ENCODE measurements at places on chromosomes 7 and 10.

GRCh38 chr10:4888236-4888635 lies 62.2 kb downstream of the AKR1E2 start:
- no peak for DNase-seq

GRCh38 chr7:39741942-39742623 lies 118.7 kb downstream of the RALA start:
- DNase-seq: no peak

GRCh38 chr7:50684011-50684712 lies 98.5 kb downstream of the GRB10 start:
- DNase-seq: no peak

- DNase-seq: no peak
Measured at GRCh38 chr10:80500572-80501380, 36.9 kb upstream of the SH2D4B start.

- DNase-seq: no peak
Measured at GRCh38 chr10:74778436-74779094, 47.8 kb upstream of the KAT6B start.

DNA sequence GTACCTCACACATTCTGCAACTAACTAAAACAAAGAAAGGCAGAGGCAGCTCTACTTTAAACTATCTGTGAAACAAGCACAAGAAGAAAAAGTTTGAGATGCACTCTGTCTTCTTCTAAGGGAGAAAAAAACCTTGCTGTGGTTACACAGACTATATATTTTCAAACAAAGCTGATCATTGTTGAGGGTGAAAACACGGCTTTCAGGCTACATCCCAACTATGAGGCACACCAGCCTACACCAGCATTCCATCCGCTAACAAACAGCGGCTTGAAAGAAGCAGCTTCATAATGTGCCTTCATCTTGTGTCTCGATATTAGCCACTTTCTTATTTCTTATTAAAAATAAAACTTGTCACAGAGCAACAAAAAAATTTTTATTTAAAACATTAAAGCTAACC lies 79.1 kb downstream of the USP6NL start:
- no peak for DNase-seq

GRCh38 chr7:102211590-102212550 lies 74.8 kb upstream of the SH2B2 start:
- DNase-seq: no peak

- DNase-seq: no peak
Measured at GRCh38 chr10:13673156-13673555, 86.4 kb downstream of the PRPF18 start.

- no peak for DNase-seq
Measured at GRCh38 chr7:148962823-148963582, 65.3 kb downstream of the PDIA4 start.

GRCh38 chr10:127186813-127187212 lies 9.6 kb downstream of the INSYN2A start:
- no peak for DNase-seq

DNA sequence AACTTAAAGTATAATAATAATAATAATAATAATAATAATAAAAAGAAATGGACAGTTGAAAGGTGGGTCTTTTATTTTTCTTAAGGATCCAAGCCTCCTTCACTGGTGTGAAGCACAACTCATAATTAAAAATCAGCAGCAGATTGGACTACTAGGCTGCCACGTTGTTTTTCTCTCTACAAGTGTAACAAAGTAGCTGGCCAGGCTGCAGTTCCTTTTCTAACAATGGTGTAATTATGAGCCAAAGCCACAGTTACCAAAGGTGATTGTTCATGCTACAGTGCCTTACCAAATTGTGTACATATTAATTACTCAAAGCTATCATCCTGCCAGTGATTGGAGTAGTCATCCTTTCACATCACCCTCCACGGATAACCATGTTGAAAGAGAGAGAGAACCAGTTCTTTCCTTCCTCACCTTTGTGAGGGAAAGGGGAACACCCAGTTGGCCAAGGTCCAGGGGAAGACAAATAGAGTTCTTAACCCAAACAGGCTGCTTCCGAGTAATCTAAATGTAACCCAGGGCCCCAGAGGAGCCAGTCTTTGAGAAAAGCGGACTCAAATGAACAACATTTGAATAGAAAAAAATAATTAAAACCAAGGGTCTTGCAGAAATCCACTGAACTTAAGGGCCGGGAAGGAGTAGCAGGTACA lies 86.3 kb upstream of the NPS start:
- DNase-seq: no peak

- peak; percentile 53 for DNase-seq
Measured at GRCh38 chr10:77710759-77711682, 73.4 kb upstream of the KCNMA1 start.

DNA sequence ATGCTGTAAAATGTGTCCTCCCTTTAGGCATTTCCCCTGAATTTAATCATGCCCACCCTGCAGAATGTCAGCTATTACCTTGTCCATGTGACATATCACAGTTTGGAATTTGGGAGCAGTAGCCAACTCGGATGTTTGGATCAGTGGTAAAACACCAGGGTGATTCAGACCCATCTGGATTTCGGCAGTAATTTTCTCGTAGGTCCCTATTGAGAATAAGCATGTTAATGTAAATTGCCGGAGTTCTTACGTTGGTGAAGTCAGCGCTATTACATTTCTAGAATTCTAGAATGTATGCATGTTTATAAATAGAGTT lies 44.1 kb downstream of the HGF start:
- DNase-seq: no peak

DNA sequence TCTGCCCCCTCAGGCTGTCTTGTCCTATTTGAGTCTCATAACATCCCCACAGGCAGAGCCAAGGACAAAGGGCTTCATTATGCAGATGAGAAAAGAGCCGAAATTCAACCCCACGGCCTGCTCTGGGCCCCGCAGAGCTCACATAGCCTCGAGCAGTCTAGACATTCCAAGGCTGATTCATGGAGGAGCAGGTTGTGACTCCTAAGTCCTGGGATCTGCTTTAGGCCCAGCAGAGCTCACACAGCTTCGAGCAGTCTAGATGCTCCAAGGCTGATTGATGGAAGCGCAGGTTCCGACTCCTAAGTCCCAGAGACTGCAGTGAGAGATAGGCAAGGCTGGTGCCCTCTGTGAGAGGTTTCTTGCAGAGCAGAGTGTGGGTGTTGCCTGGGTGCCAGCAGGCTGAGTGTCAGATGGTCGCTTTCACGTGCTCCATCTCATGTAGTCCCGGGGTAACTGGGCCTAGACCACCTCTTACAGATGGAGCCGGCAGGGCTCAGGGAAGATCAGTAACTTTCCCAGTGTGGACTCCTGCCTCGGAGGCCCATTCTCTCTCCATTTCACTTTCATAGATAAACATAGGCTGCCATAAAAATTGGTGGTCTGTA lies 436.1 kb upstream of the FOXK1 start:
- DNase-seq: no peak

GRCh38 chr7:29442146-29442545 lies 121.5 kb upstream of the PRR15 start:
- DNase-seq: no peak

DNA sequence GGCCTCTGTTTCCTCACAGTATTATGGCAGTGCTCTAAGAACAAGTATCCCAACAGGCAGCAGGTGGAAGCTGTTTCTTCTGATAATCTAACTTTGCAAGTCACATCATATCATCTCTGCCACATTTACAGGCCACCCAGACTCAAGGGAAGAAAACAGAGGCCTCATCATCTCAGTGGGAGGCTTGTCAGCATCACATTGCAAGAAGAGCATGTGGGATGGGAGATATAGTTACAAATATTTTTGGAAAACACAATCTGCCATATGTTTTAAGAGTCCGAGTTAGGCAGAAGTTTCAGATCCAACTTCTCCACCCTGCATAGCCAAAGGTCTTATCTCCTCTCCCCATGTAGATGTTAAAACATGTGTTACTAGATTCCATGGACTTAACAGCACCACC lies 130.4 kb upstream of the PDE1C start:
- DNase-seq: no peak

DNA sequence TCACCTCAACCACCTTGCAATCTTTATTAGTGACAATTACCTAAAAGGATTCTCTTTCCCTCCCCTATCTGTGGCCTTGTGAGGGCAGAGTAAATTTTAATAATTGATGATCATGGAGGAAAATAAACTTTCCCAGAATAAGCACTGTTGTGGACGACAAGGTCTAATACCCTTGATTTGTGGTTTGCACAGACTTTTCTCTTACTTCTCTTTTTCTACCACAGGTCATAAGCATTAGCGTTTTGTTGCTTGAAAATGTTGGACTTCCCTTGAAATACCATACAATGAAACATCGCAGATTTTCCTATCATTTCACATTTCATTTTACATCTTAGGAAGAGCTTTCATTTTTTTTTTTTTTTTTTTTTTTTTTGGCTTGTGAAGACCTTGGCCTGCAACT lies 188.1 kb upstream of the TMEM72 start:
- no peak for DNase-seq

- no peak for DNase-seq
Measured at GRCh38 chr10:85265121-85265520, 936.7 kb downstream of the CCSER2 start.

- DNase-seq: no peak
Measured at GRCh38 chr7:108535744-108536143, 9.8 kb upstream of the PNPLA8 start.

- no peak for DNase-seq
Measured at GRCh38 chr10:101235766-101236165, 6.5 kb upstream of the LBX1 start.

DNA sequence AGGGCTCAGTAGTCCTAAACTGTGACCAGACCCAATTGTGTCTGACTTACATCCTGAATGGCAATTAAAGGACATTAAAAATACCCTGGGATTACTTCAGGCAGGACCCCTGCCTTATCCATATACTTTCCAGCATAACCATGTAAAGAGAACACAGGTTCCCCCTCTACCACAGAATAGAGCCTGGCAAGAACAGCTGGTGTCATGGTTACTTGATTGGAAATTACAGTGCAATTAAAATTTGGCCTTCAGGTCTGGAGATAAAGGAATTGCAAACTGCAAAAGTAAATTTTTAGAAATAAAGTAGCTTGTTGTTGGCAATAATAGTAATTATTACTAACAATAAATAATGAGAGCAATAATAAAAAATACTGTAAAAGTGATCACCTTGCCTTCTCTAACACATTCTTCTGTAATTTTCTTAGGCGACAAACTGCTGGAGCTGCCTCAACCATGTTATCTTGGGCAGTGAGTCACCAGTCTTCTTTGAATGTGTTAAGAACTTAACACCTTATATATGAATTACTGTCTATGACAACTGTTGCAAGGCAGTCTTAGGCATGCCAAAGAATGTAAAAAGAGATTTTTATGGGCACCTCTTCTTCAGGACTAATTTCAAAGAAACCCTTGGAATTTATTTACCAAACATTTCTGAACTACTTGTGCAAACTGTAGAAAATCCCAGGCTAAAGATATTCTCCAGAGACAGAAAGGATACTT lies 53.7 kb downstream of the HIBADH start:
- DNase-seq: no peak

GRCh38 chr7:25565002-25565401 lies 336.7 kb upstream of the NPVF start:
- DNase-seq: no peak

- DNase-seq: no peak
Measured at GRCh38 chr7:120274482-120274881, 1.5 kb downstream of the KCND2 start.

DNA sequence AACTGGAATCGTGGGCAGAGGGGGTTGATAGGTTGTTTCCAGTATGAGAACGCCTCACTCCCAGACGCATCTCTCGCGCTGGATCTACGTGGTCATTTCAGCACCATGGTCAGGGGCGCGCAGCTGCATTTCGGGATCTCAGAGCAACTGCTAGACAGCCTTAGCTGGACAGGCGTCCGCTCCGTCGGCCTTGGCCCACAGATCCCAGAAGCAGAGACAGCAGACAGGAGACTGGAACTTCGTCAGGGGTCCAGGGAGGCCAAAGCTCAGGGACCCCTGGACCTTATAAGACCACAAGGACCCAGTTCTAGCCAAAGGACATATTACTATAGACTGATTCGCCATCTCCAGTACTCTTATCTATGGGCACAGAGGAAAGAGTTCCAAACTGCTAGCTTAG lies 5.3 kb downstream of the NEUROG3 start:
- no peak for DNase-seq

DNA sequence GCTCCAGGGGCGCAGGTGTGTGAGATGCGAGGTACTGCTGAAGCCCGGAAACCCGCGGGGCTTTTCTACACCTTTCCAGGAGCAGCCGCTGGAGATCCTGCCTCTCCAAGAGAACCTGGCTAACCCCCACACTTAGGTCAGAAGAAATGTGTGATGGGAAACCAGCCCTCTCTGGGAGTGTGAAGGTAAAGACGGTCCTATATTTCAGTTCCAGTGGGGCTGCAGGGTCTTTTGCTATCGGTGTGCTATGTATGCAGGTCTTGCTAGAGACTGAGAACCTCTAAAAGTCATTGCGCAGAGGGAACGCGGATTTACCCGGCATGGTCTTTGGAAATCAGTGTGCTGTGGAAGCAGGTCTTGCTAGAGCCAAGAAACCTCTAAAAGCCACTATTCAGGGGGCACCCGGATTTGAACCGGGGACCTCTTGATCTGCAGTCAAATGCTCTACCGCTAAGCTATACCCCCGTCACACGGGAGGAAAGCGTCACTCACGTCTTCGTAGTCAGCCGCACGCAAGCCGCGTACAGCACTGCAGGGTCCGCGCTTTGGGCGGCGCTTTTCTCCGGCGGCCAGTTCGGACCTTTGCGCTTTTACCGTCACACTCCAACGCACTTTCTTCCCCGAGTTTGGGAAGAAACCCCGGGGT lies 46.0 kb downstream of the ZNF777 start:
- no peak for DNase-seq

DNA sequence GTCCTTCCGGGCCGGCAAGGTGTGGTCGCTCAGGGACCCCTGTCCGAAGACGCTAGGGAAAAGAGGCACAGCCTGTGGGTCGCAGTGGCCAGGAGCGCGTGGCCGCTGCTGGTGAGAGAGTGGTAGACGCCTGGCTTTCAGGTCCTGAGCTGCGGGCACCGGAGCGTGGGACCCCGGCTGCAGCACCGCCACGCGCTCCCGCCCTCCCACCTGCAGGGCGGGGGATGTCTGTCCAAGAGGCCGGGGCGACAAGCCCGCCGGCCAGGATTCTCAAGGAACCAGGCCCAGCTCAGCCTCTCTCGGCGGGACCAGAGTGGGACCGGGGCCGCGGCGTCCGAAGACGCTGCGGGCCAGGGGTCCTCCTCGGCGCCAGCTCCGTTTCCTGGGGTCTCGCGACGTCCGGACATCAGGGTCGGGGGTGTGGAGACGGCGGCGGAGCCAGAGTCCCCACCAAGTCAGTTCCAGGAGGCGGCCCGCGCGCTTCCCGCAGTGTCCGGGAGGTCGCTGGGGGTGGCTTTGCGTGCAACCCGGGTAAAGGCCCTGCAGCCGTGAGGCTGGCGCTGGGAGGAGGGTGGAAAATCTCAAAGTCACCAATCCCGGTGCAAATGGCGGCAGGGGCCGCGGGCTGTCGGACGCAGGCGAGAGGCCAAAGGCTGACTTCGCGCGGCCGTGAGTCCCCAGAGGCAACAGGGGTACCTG lies 5.5 kb downstream of the ZNF503 start:
- DNase-seq: no peak

- no peak for DNase-seq
Measured at GRCh38 chr7:120417244-120417979, 144.4 kb downstream of the KCND2 start.

- no peak for DNase-seq
Measured at GRCh38 chr7:40356871-40357709, 222.3 kb downstream of the SUGCT start.

GRCh38 chr7:151094675-151095074 lies 8.4 kb downstream of the AGAP3 start:
- no peak for DNase-seq

- no peak for DNase-seq
Measured at GRCh38 chr10:126454045-126454751, 65.9 kb upstream of the ADAM12 start.
